ENCODE measurements at places on chromosomes 7 and 10.

DNA sequence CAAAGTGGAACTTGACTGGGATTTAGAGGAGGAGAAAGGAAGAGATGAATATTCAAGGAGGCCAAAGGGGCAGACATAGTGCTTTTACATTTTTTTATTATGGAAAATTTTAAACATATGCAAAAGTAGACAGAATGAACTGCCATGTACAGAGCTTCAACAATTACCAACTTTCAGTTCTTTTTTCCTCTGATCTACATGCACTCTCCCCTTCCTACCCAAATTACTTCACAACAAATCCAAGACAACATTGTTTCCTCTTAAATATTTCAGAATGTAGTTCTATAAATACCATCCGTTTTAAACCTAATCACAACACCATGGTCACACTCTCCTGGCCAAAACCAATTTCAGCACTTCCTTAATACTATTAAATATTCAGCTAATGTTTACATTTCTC, 83.5 kb upstream of the FZD1 start:
- DNase-seq: no peak

DNA sequence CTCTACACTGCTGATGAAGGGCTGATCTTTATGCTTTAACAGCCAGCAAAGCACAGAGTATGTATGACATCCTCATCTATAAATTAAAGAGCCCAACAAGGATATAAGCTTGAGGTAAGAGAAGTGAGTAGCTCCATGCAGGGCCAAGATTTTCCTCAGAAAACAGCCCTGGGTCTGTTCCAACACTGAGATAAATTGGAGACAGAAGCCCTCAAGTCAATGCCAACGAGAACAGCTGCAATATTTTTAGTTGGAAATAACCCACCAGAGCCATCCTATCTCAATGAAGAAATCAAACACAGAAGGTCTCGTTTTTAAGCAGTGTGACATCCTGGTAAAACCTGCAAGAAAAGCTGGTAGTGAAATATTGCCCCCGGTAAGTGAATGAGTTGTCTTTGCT, 297.0 kb upstream of the AUTS2 start:
- DNase-seq: no peak

DNA sequence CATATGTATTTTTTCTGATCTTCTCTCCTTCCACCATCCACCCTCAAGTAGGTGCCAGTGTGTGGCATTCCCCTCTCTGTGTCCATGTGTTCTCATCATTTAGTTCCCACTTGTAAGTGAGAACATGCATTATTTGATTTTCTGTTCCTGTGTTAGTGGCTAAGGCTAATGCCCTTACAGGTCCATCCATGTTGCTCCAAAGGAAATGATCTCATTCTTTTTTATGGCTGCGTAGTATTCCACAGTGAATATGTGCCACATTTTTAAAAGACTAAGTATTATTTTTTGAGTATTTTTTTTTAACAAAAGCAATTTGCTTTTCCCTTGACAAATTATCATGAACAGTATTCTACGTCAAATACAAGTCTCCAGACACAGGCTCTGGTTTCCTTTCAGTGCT, 86.4 kb upstream of the ZNF746 start:
- no peak for DNase-seq

DNA sequence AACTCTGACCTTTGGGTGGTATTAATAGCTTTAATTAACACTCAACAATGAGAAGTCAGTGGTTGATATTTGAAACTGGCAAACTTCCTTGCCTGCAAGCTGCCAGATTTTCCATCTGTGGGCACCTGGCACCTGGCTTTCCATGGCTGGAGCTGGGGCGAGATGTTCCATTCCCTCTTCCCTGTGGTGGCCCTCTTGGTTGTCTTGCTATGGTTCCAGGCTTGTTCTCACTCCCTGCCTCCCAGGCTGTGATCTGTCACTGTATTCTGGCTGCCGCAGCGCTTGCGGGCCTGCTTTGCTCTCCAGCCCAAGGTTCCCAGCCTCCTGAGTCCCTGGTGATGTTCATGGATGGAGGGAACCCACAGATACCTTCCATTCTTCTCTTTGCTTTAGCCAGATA, 201.0 kb downstream of the FRMD4A start:
- no peak for DNase-seq

DNA sequence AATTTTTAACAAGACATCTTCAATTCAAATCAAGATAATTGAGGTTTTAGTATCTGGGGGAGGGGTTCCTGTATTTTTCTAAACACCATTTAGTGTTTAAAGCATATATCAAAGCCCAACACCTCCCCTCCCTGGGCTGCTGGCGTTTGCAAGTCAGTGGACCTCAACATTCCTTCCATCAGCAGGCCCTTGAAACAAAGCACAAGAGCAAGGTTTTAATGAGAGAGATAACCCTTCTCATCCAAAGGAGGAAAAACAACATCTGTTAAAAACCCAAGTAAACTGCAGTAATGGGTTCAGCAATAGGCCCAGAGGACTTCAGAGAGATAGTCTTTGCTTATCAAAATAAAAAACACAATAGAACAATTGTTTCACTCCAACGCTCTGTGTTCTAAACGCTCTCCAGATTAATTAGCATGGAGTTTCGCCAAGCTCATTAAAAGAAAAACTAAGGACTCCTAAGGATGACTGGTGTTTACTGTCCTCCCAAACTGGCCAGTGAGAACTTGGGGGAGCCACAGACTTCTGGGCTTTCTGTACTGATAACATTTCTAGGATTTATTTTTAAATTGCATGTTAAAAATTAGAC, 2.5 kb downstream of the JCAD start:
- DNase-seq: no peak

- no peak for DNase-seq
These were observed 109.9 kb downstream of the ZMIZ1 start for GRCh38 chr10:79178614-79179163.

GRCh38 chr7:130902755-130903357, 168.8 kb upstream of the KLF14 start:
- no peak for DNase-seq

GRCh38 chr10:109963439-109963838, 40.1 kb upstream of the XPNPEP1 start:
- DNase-seq: no peak

- no peak for DNase-seq
These were observed 283.7 kb upstream of the NRP1 start for GRCh38 chr10:33618196-33618595.

DNA sequence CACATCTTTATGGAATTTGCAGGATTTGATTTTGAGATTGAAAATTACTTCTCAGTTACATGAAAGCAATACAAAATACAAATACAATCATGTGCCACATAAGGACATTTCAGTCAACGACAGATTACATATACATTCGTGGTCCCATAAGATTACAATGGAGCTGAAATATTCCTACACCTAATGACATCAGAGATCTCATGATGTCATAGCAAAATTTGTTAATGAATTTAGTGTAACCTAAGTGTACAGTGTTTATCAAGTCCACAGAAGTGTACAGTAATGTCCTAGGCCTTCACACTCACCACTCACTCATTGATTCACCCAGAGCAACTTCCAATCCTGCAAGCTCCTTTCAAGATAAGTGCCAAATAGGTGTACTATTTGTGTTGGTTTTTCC, 126.5 kb downstream of the GPAM start:
- no peak for DNase-seq

GRCh38 chr10:84256510-84257342, 11.9 kb downstream of the RGR start:
- DNase-seq: no peak

DNA sequence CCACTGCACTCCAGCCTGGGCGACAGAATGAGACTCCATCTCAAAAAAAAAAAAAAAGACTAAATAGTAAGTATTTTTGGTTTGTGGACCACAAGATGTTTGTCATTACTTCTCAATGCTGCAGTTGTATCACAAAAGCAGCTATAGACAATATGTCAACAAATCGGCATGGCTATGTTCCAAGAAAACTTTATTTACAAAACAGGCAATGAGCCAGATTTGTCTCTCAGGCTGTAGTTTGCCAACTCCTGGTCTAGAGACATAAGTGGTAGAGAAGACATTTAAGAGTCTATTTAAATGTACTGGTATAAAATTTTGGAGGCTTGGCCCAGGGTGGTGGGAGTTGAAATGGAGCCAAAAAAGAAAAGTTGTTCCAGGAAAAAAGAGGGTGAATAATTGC, 185.8 kb downstream of the SORCS1 start:
- DNase-seq: no peak

GRCh38 chr10:17025444-17026295, 103.9 kb downstream of the CUBN start:
- DNase-seq: no peak

DNA sequence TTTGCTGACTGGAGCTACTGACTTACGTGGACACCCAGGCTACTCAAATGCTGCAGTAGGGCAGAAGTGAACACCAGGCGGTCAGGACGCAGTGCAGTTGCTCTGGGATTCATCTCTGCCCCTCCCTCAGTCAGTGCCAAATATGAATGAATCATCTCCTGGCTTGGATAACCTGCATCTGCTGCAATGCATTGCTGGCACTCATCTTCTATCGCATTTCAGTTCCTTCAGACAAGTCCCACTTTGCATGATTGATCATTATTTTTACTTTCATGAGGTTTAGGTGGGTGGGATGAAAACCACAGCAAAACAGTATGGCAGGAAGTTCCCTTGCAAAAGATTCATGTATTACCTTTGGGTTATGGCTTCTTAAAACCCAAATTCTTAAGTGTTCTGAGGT, 224.6 kb upstream of the NRP1 start:
- no peak for DNase-seq

DNA sequence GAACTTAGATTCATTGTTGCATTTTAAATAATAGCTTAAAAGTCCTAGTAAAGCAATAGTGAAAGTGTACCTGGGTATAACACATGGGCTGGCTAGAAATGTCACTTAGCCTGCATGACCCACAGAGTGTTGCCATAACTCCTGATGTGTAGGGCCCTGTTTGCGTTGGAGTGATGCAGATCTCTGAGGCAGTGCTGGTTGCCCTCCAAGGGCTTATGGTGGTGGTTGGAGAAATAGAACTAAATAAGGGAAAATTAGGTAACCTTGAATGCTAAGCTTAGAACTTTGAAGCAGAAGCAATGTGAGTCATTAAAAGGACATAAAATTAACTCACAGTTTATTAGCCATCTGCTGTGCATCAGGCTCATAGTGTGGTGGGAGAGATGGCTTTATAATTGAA, 105.7 kb downstream of the CCNY start:
- DNase-seq: no peak

- no peak for DNase-seq
These were observed 30.7 kb downstream of the MBL2 start for GRCh38 chr10:52741851-52742250.

- no peak for DNase-seq
These were observed 529.6 kb downstream of the DNAJB6 start for GRCh38 chr7:157866336-157866924.

- no peak for DNase-seq
These were observed 187.9 kb downstream of the CDC14C start for GRCh38 chr7:49112222-49112621.

- no peak for DNase-seq
These were observed 165.8 kb upstream of the DGKB start for GRCh38 chr7:15068324-15068723.

- no peak for DNase-seq
These were observed 284.9 kb upstream of the SEMA3D start for GRCh38 chr7:85471740-85472139.

GRCh38 chr7:104878577-104878976, 135.4 kb upstream of the KMT2E start:
- DNase-seq: no peak

- DNase-seq: no peak
These were observed 55.7 kb upstream of the FOXK1 start for GRCh38 chr7:4626318-4626845.

- no peak for DNase-seq
These were observed 1.2 kb upstream of the HOXA2 start for GRCh38 chr7:27103489-27104226.

- DNase-seq: no peak
These were observed 252.9 kb upstream of the ZMIZ1 start for GRCh38 chr10:78815702-78816334.

GRCh38 chr10:71375952-71376351, 20.8 kb upstream of the CDH23 start:
- DNase-seq: no peak

- DNase-seq: no peak
These were observed 41.0 kb upstream of the ZNF518A start for GRCh38 chr10:96089116-96089515.

DNA sequence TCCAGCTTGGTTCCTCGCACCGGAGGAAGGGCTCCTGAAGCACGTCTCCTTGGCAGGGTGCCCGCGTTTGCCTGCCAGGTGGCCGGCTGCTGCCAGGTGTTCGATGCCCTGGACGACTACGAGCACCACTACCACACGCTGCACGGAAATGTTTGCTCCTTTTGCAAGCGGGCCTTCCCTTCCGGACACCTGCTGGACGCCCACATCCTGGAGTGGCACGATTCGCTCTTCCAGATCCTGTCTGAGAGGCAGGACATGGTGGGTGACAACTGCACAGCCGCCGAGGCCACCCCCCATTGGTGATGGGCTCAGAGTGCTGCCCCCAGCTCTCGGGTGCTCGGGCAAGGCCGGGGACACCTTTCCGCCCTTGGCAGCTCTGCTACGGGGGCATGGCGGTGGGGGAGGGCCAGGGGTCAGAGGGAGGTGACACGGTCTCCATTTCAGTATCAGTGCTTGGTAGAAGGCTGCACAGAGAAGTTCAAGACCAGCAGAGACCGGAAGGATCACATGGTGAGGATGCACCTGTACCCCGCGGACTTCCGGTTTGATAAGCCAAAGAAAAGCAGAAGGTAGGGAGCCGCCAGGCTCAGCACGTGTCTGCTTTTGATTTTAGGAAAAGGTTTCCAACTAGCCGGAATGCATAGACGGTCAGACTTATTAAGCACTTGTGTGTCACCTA, 1.1 kb downstream of the ZNF511 start:
- DNase-seq: no peak

DNA sequence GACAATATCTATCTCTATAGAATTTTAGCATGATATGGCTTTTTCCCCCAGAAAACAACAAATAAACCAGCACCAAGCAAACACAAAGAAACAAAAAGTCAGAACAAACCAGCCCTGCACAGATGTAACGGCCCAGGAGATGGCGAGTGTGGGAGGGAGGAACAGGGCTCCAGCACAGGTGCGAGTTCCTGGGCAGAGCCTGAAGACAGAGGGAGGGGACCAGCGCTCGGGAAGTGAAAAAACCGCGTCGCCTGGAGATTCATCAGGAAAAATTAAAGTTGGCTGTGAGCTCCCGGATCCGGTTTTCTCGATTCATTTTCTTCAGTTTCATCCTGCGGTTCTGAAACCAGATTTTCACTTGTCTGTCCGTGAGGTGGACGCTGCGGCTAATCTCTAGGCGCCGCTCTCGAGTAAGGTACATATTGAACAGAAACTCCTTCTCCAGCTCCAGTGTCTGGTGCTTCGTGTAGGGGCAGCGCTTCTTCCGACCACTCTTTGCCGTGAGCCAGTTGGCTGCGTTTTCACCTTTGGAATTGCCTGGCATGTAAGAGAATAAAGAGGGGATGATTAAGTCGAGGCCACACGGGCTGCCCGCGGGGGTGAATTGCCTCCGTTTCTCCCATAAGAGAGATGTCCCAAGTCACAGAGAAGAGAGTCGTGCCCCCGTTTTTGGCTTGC, 2.3 kb downstream of the HOXA10 start:
- DNase-seq: no peak

DNA sequence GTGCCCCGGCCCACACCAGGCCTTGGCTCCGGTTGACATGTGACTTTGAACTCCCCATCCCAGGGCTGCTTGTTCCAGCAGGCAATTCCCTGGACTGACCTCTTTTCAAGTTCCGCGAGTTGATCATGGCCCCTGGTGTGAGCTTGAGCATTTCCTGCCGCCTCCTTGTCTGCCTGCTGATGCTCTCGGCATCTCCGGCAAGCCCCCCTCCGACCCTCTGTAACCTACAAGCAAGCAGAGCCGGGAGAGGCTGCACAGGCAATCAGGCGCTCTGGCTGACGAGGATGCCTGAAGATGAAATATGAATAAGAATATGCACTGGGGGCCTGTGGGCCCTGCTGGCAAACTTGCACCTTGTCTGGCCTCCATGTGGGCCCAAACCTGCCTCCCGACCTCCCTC, 304.9 kb upstream of the MKI67 start:
- no peak for DNase-seq

Data from NCI-H187 treated with DMSO at 0.1 percent for 48 hours (cell line).